ENCODE measurements at places on chromosomes 7 and 10. TPM values are rescaled to one million over a fixed set of nuclear protein-coding genes. Genes with fewer than 3 reads are reported as not detected.

PILRA gene
- 0.38 TPM for total RNA-seq

ASB10 gene
- not detected for total RNA-seq

TMEM60 gene
- total RNA-seq, result 23.1 TPM

CDH23 gene
- total RNA-seq, result 4.3 TPM

ABCB1 gene
- 1.2 TPM for total RNA-seq

FBXL15 gene
- 36.1 TPM for total RNA-seq

IFIT5 gene
- total RNA-seq, result 2.7 TPM

HOXA4 gene
- not detected for total RNA-seq

CPA2 gene
- total RNA-seq, result not detected

SFRP4 gene
- not detected for total RNA-seq

FKBP6 gene
- not detected for total RNA-seq

AGAP9 gene
- total RNA-seq, result 7.6 TPM

OR6V1 gene
- not detected for total RNA-seq

GLCCI1 gene
- total RNA-seq, result 15.5 TPM

NYAP1 gene
- 4.9 TPM for total RNA-seq

CALD1 gene
- total RNA-seq, result 132 TPM

C10orf105 gene
- 0.19 TPM for total RNA-seq

CPXM2 gene
- total RNA-seq, result 5.3 TPM

ARL5B gene
- 82.0 TPM for total RNA-seq

C10orf90 gene
- total RNA-seq, result 0.43 TPM

ENKUR gene
- total RNA-seq, result not detected

MICU1 gene
- 27.5 TPM for total RNA-seq

MKI67 gene
- total RNA-seq, result 51.3 TPM

NACAD gene
- total RNA-seq, result 11.2 TPM

GPC2 gene
- 48.8 TPM for total RNA-seq

KLHL7 gene
- total RNA-seq, result 143 TPM

OR2A5 gene
- total RNA-seq, result not detected

SCART1 gene
- total RNA-seq, result 0.59 TPM

NRG3 gene
- 3.9 TPM for total RNA-seq

CHN2 gene
- total RNA-seq, result 7.5 TPM

ANKRD61 gene
- 0.42 TPM for total RNA-seq

AOAH gene
- total RNA-seq, result not detected

CYP3A4 gene
- not detected for total RNA-seq

SLC35B4 gene
- 29.7 TPM for total RNA-seq

STK17A gene
- 28.0 TPM for total RNA-seq

TMEM139 gene
- 3.6 TPM for total RNA-seq

GNGT1 gene
- total RNA-seq, result not detected

GPR26 gene
- total RNA-seq, result 0.07 TPM

MYL10 gene
- not detected for total RNA-seq

OR2A12 gene
- total RNA-seq, result not detected

UBTD1 gene
- total RNA-seq, result 29.0 TPM

NPFFR1 gene
- 0.08 TPM for total RNA-seq

MALRD1 gene
- 0.42 TPM for total RNA-seq

HEPACAM2 gene
- not detected for total RNA-seq

MEST gene
- 229 TPM for total RNA-seq

LLCFC1 gene
- not detected for total RNA-seq

NFKB2 gene
- 19.0 TPM for total RNA-seq

All from GM23338 (cell line).